ENCODE measurements at places on chromosomes 13 and 19. TPM values are rescaled to one million over a fixed set of nuclear protein-coding genes. Genes with fewer than 3 reads are reported as not detected.

Gene CD209
- total RNA-seq: 15.6 TPM

Gene DMRTC2
- total RNA-seq: not detected

Gene ZNF888
- 1.3 TPM for total RNA-seq

Gene F10
- 5.2 TPM for total RNA-seq

Gene RFPL4AL1
- total RNA-seq: not detected

GRCh38 chr19:32719611-32720059 is at the start of gene TDRD12:
TSS of gene TDRD12 (plus strand) at chr19:32719767. CDS start at chr19:32720073, 306 bp downstream.
- DNase-seq: no peak

DNA sequence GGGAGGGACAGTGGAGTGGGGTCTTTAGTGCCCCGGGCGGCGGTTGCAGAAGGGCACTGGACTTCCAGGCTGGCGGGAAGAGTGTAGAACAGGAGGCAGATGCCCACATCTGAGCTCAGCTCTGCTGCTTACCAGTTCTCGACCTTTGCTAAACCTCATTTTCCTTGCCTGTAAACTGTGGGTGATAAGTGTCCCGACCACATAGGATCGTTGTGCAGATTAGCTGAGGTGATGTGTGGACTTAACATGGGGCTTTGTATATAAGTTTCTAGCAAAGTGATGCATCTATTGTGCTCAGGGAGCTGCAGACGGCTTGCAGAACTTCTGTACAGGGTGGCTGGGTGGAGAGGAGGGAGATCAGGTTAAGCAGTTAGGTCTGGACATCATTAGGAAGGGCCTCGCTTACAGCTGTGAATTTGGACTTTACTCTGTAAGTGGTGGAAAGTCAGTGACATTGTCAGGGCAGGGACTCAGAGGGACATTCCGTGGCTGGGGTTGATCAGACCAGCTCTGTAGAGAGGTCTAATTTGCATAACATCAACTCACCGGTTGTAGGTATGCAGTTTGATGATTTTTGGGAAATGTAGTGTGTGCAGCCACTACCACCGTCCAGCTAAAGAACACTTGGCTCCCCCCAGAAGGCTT is 70.0 kb downstream of the SPATA13 start:
- no peak for DNase-seq

- DNase-seq: no peak
These were observed 71.2 kb upstream of the ADGRE5 start for GRCh38 chr19:14310055-14310454.

GRCh38 chr19:49432141-49433073 is 7.2 kb downstream of the GFY start:
- no peak for DNase-seq

GRCh38 chr13:98253526-98253925 is 76.5 kb upstream of the RNF113B start:
- no peak for DNase-seq

DNA sequence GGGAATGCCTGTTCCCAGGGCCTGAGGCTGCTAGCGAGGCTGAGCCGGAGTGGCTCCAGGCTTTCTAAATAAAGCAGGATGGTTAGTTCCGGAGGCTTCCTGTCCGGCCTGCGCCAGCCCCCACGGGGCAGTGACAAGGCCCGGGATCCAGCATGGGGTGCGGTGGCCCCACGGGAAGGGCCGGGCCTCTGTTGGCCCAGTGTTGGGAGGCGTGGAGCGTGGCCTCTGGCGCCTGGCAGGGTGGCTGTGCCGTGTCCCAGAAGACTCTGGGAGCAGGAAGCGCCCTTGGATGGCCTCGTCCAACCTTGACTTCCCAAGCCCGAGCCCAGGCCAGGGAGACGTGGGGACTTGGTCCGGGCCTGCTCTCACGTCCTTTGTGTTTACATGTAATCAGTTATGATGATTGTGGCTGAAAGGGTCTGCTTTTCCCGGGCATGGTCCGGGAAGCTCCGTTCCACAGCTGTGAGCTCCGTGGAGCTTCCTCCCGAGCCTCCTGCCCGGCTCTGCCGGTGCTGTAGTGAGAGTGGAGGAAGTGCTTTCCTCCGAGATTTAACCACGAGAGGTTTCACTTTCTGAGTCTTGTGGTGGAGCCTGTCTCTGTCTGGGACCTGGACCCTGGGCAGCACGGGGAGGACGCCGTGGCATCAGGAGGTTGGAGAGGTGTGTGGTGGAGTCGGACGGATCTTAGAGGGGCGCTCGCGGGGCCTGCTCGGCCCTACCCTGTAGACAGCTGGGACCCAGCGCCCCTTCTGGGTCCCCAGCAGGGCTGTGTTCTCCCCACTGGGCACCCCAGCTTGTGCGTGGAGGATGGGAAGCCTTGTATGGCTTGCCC is 4.6 kb downstream of the GNA11 start:
- DNase-seq: peak; percentile 91

GRCh38 chr19:56873493-56873892 is 33.0 kb upstream of the PEG3 start:
- no peak for DNase-seq

DNA sequence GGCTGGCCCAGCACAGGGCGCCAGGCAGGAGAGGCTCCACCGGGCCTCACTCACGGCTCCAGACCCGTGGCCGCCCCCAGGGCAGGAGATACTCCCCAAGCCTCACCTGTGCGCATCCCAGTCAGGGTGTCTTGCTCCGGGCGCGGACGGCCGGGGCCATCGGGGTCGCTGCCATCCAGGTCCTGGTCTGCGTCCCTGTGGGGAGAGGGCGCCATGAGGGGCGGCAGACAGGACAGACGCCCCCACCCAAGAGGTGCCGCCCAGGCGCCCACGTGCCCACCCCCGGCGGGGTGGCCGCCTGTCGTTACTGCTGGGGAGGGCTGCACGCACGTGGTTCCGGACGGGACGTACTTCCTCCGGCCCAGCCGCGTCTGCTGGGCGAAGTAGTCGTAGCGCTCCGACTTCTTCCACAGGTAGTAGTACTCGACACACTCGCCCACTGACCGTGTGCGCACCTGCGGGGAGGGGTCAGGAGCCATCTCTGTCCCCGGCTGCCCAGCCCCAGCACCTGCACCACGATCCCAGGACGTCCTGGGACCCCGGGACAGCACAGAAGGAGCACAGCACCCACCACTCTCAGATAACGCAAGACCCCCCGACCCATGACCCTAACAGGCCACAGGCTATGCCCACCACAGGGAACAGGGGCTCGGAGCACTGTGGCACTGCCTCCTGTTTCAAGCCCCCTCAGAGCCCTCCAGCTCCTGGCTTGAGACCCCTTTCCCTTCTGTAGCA is 17.4 kb upstream of the PLPP2 start:
- DNase-seq: no peak

GRCh38 chr19:46746281-46747057 is at the start of gene STRN4:
TSS of gene STRN4 (minus strand) at chr19:46746450. CDS start at chr19:46746430, 20 bp downstream.
- DNase-seq: peak; percentile 85

GRCh38 chr19:40424637-40425449 is 949 bp downstream of the SERTAD1 start:
- no peak for DNase-seq

- DNase-seq: no peak
These were observed 181.5 kb downstream of the FOXO1 start for GRCh38 chr13:40484974-40485373.

All from Right ventricle myocardium inferior (tissue), 1 donor.